ENCODE measurements at places on chromosomes 5 and 9. TPM values are rescaled to one million over a fixed set of nuclear protein-coding genes. Genes with fewer than 3 reads are reported as not detected.

Gene N4BP3
- 1.7 TPM for total RNA-seq

Gene INSYN2B
- total RNA-seq: 1.7 TPM

Gene TOPORS
- 33.9 TPM for total RNA-seq

Gene REEP5
- total RNA-seq: 28.4 TPM

Gene C5orf52
- total RNA-seq: not detected

Gene ARL14EPL
- total RNA-seq: 1.9 TPM

Gene IL4
- not detected for total RNA-seq

Gene CXCL14
- total RNA-seq: 70.8 TPM

Gene GCNT1
- 36.4 TPM for total RNA-seq

Gene C5orf63
- 8.2 TPM for total RNA-seq

Gene SLC36A3
- 1.4 TPM for total RNA-seq

Gene CDX1
- 2.4 TPM for total RNA-seq

Gene SPINK4
- total RNA-seq: not detected

Gene JAKMIP2
- total RNA-seq: 1.2 TPM

Gene GABBR2
- total RNA-seq: 0.24 TPM

Gene PRDM12
- not detected for total RNA-seq

Gene C5orf58
- 1.7 TPM for total RNA-seq

Gene TRPM6
- total RNA-seq: 1.4 TPM

Gene LCN15
- total RNA-seq: 2.2 TPM

Gene ITK
- total RNA-seq: 14.7 TPM
